ENCODE measurements at places on chromosomes 5 and 9. TPM values are rescaled to one million over a fixed set of nuclear protein-coding genes. Genes with fewer than 3 reads are reported as not detected.

The FGD3 gene
- 1.8 TPM for total RNA-seq

The KLF9 gene
- total RNA-seq, result 18.8 TPM

DNA sequence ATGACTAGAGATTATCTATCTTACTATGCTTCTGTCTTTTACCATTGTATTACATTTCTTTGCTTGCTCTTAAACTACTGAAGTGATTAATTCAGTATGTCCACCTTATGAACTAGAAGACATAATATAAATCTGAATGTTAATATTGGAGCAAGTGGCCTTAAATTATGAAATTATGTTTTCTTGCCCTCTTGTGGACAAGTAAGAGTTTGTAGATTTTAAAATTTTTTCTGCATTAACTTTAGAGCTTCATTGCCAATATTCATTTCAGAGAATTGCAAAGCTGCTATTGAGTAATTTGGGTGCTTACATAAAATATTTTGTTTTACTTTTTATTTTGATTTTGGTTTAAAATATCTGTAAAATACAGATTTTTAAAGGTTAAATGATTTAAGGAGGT lies 55.3 kb downstream of the RANBP17 start:
- no peaks in the 10 kb centered on the region for H3K4me1 ChIP-seq
- no peaks in the 10 kb centered on the region for H3K27me3 ChIP-seq
- no peak overlapping the region for H3K4me3 ChIP-seq
- no peaks in the 10 kb centered on the region for H3K36me3 ChIP-seq
- H3K27ac ChIP-seq, result no peak overlapping the region

- H3K36me3 ChIP-seq, result no peaks in the 10 kb centered on the region
- no peak overlapping the region for H3K27ac ChIP-seq
- no peaks in the 10 kb centered on the region for H3K27me3 ChIP-seq
- DNase-seq, result no peak
- no peaks in the 10 kb centered on the region for H3K4me1 ChIP-seq
These were observed 284.9 kb upstream of the IRX1 start for GRCh38 chr5:3310541-3311261.

- no peak for DNase-seq
- no peak overlapping the region for H3K4me3 ChIP-seq
- H3K27ac ChIP-seq, result no peak overlapping the region
- peaks cover 7% of the 10 kb centered on the region for H3K27me3 ChIP-seq
- H3K4me1 ChIP-seq, result no peaks in the 10 kb centered on the region
These were observed 513.9 kb downstream of the CTNND2 start for GRCh38 chr5:11390291-11390767.

DNA sequence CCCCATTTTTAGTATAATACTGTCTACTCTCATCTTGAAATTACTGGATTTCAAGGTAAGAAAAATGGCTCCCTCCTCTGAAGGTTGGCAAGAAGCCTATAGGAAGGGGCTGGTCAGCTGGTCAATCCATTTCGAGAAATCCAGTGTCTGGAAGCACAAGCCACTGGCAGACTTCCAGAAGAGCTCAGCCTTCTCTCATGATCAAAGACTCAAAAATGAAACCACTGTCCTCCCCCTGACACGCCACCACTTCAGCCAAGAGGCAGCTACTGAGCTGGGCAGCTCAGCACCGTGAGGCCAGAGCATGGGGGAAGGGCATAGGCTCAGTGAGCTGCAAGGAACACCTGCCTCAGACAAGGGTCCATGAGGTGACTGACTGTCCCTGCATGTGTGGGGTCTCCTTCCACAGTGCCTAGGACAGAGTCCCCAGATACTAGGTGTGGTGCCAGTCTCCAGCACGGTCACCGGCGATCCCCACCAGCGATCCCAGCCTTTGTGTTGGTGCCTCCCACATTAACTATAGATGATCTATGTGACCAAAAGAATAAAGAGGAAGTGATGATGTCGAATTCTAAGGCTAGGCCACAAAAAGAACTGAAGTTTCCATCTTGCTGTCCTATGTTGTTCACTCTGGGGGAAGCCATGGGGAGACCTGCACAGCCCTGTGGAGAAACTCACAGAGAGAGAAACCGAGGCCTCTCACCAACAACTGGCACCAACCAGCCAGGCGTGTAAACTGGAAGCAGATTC lies 100.1 kb upstream of the LRRTM2 start:
- H3K4me1 ChIP-seq, result no peaks in the 10 kb centered on the region
- H3K36me3 ChIP-seq, result no peaks in the 10 kb centered on the region
- DNase-seq, result no peak
- no peak overlapping the region for H3K4me3 ChIP-seq
- H3K27me3 ChIP-seq, result no peaks in the 10 kb centered on the region
- H3K27ac ChIP-seq, result no peak overlapping the region

The PAEP gene
- total RNA-seq, result not detected

The ABLIM3 gene
- total RNA-seq, result 2.3 TPM

The ZDHHC11B gene
- 2.4 TPM for total RNA-seq

DNA sequence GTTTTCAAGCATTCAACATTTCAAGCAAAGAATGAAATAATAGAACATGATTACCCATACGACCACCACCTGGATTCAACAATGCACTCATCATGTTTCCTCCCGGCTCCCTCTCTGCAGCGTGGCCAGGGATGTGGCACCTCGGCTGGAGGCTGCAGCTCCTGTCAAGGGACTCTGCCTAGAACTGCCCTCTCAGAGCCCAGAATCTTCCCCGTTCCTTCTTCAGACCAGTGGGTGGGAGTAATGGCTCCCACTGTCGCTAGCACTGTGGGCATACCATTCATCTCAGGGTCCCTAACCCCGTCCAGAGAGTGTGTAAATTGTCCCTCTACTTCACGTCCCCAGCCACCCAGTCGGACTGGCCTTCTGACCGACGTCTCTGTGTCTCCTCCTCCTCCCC lies 118.6 kb upstream of the COL5A1 start:
- H3K4me3 ChIP-seq, result no peak overlapping the region
- H3K27me3 ChIP-seq, result no peaks in the 10 kb centered on the region
- H3K27ac ChIP-seq, result no peak overlapping the region
- H3K4me1 ChIP-seq, result no peaks in the 10 kb centered on the region
- no peak for DNase-seq
- H3K36me3 ChIP-seq, result no peaks in the 10 kb centered on the region

DNA sequence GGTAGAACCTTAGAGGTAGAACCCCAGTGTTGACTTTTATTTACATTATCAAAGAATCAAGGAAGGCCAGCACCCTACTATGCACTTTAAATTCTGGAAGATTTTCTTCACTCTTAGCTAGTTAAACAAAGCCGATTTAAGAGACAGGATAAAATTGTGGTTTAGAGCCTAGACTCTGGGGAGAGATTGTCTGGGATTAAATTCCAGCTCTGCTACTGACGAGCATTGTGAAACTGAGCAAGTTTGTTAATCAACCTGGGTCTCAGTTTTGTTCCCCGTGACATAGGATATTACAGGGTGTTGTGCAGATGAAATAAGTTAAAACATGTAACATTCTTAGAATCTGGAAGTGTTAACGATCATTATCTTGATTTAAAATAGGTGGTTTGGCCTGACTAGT lies 83.5 kb downstream of the FEM1C start:
- H3K4me1 ChIP-seq, result no peaks in the 10 kb centered on the region
- H3K36me3 ChIP-seq, result no peaks in the 10 kb centered on the region
- no peak overlapping the region for H3K4me3 ChIP-seq
- no peaks in the 10 kb centered on the region for H3K27me3 ChIP-seq

DNA sequence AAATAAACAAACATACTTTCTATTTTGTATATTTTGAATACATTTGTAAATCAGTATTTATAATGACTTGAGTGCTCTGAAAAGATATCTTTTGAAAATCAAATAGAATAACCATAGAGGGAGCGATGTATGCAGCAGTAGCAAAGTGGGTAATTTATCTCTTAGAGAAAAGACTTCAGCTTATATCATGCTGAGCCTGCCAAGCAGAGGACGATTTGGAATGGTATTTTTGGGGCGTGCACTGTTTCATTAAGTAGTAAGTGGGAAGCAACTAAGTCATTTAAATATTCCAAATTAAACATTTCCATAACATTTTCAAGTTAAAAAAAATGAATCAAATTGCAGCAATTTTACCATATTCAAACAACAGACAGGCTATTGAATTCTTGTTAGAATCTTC lies 147.6 kb downstream of the CDH10 start:
- H3K4me3 ChIP-seq, result no peak overlapping the region
- no peaks in the 10 kb centered on the region for H3K36me3 ChIP-seq
- no peaks in the 10 kb centered on the region for H3K27me3 ChIP-seq
- H3K27ac ChIP-seq, result no peak overlapping the region
- no peak for DNase-seq

DNA sequence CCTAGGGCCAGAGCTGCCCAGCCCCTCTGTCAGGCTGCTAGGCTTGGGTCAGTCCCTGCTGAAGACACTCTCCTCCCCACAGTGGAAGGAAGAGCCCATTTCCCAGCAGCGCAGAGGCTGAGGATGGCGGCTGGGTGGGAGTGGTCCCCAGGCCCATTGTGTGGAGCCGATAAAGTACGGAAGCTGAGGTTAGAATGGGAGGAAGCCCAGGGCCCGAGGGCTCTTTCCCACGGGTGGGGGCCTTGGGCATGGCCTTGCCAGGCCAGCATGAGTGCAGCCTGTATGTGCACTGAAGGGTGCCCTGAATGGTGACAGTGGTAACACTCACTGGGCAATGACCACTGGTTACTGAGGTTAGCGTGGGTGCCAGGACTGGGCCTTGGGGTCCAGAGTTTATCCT lies 125.9 kb downstream of the RGS3 start:
- H3K36me3 ChIP-seq, result no peaks in the 10 kb centered on the region
- DNase-seq, result no peak
- H3K4me1 ChIP-seq, result peaks cover 6% of the 10 kb centered on the region
- no peak overlapping the region for H3K4me3 ChIP-seq

The ELAVL2 gene
- 0.30 TPM for total RNA-seq

The FGF1 gene
- 0.90 TPM for total RNA-seq

- H3K36me3 ChIP-seq, result no peaks in the 10 kb centered on the region
- H3K4me3 ChIP-seq, result no peak overlapping the region
- H3K4me1 ChIP-seq, result no peaks in the 10 kb centered on the region
- H3K27me3 ChIP-seq, result no peaks in the 10 kb centered on the region
- no peak for DNase-seq
These were observed 196.3 kb downstream of the CSNK1G3 start for GRCh38 chr5:123708074-123708806.

- no peaks in the 10 kb centered on the region for H3K27me3 ChIP-seq
- no peaks in the 10 kb centered on the region for H3K4me1 ChIP-seq
- H3K27ac ChIP-seq, result no peak overlapping the region
- no peak for DNase-seq
These were observed 8.7 kb upstream of the GFRA3 start for GRCh38 chr5:138282920-138283742.

- no peaks in the 10 kb centered on the region for H3K27me3 ChIP-seq
- DNase-seq, result no peak
- no peak overlapping the region for H3K27ac ChIP-seq
- H3K36me3 ChIP-seq, result no peaks in the 10 kb centered on the region
These were observed 21.2 kb downstream of the TXNDC8 start for GRCh38 chr9:110316261-110317075.

- DNase-seq, result peak; percentile 45
- H3K4me1 ChIP-seq, result no peaks in the 10 kb centered on the region
- H3K27ac ChIP-seq, result peak overlapping the region; percentile 95
- H3K36me3 ChIP-seq, result no peaks in the 10 kb centered on the region
- peak overlapping the region; percentile 63 for H3K4me3 ChIP-seq
These were observed 474 bp downstream of the HMGCR start for GRCh38 chr5:75337366-75338021.

DNA sequence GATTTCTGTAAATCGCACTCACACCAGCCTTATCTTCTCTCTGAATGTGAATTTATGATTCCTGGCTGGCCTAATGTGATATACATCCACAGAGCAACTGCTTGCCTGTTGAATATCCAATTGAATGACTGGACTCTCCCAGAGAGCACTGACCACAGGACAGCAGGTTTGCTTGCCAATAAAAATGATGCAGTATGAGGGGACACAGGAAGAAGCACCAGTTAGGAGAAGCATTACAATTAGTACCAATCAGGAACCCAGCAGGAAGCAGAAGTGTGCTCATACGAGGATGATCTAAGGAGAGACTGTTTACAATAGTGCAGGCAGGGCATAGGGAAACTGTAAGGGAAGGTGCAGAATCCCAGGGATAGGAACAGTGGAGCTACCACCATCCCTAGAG lies 127.2 kb upstream of the ZNF366 start:
- H3K27ac ChIP-seq, result no peak overlapping the region
- no peaks in the 10 kb centered on the region for H3K36me3 ChIP-seq
- DNase-seq, result no peak
- H3K4me1 ChIP-seq, result no peaks in the 10 kb centered on the region
- H3K4me3 ChIP-seq, result no peak overlapping the region
- no peaks in the 10 kb centered on the region for H3K27me3 ChIP-seq

DNA sequence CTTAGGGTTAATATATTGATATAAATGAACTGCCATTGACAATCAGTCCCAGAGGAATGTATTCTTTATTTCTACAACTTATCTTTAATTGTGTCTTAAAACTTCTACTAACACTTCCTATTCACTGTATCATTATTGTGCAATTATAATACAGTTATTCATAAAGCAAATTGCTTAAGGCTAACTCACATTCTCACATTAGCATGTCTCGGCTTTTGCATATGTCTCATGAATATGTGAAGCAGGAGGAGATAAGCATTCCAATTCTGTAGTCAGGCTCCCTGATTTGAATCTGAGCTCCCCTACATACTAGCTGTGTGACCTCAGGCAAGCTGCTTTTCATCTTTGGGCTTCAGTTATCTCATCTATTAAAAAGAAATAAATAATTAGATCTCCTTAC lies 45.4 kb downstream of the PLGRKT start:
- H3K27ac ChIP-seq, result no peak overlapping the region
- H3K36me3 ChIP-seq, result no peaks in the 10 kb centered on the region
- H3K27me3 ChIP-seq, result no peaks in the 10 kb centered on the region
- no peak for DNase-seq

- H3K27me3 ChIP-seq, result no peaks in the 10 kb centered on the region
- H3K4me3 ChIP-seq, result no peak overlapping the region
- H3K27ac ChIP-seq, result no peak overlapping the region
- no peak for DNase-seq
These were observed 577.7 kb upstream of the FTMT start for GRCh38 chr5:121273833-121274433.

- no peak overlapping the region for H3K4me3 ChIP-seq
- H3K36me3 ChIP-seq, result no peaks in the 10 kb centered on the region
- H3K27me3 ChIP-seq, result no peaks in the 10 kb centered on the region
- no peaks in the 10 kb centered on the region for H3K4me1 ChIP-seq
- no peak for DNase-seq
These were observed 121.4 kb downstream of the GNAQ start for GRCh38 chr9:77910194-77910621.

DNA sequence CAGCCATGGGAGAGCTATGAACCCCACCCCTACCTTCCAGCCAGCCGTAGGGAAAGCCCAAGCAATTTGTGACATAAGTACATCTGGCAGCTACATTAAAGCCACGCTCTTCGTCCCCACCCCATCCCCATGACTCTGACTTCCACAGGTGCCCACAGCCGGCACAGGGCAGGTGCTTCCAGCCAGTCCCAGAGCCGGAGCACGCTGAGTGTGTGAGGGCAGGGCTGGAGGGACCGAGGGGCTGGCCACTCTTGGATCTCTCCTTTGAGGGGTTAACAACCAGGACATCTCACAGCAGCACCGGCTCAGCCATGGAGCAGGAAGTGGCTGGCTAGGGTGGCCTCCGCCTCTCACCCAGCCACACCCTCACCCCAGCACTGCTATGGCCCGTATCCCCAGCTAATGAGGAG lies 2.4 kb upstream of the FAM78A start:
- no peak for DNase-seq
- no peaks in the 10 kb centered on the region for H3K4me1 ChIP-seq
- H3K27me3 ChIP-seq, result peaks cover 32% of the 10 kb centered on the region
- H3K27ac ChIP-seq, result no peak overlapping the region

GRCh38 chr5:165185716-165186115 lies 1680.3 kb downstream of the MAT2B start:
- H3K27ac ChIP-seq, result no peak overlapping the region
- DNase-seq, result no peak
- H3K4me1 ChIP-seq, result no peaks in the 10 kb centered on the region
- H3K27me3 ChIP-seq, result no peaks in the 10 kb centered on the region
- no peak overlapping the region for H3K4me3 ChIP-seq
- H3K36me3 ChIP-seq, result no peaks in the 10 kb centered on the region
